ENCODE measurements at places on chromosomes 1 and 21.

DNA sequence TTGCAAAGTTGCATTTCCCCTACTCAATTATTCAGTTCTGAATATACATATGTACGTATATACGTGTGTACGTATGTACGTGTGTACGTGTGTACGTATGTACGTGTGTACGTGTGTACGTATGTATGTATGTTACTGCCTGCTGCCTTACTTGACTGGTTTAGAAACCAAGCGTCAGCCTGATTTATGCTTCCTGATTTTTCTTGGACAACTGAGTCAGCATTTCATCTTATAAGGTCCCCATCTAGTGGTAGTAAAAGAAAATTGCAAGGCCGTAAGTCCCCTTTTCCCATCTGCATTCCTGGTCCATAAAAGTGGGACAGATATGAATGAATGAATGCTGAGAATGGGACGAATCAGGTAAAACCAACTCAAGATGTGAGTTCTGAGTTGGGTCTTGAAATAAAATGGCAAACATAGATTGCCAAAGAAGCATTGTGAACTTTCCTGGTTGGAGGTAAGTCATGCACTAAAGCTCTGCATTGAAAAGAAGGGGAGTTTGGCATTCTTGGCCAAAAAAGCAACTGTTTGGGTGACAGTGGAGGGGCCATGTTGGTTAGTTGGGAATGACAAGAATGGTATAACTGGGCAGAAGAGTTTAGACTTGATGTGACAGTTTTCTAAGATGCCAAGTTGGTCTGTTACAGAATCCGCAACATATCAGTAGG, 76.4 kb upstream of the DNAH14 start:
- DNase-seq = peak; percentile 24

DNA sequence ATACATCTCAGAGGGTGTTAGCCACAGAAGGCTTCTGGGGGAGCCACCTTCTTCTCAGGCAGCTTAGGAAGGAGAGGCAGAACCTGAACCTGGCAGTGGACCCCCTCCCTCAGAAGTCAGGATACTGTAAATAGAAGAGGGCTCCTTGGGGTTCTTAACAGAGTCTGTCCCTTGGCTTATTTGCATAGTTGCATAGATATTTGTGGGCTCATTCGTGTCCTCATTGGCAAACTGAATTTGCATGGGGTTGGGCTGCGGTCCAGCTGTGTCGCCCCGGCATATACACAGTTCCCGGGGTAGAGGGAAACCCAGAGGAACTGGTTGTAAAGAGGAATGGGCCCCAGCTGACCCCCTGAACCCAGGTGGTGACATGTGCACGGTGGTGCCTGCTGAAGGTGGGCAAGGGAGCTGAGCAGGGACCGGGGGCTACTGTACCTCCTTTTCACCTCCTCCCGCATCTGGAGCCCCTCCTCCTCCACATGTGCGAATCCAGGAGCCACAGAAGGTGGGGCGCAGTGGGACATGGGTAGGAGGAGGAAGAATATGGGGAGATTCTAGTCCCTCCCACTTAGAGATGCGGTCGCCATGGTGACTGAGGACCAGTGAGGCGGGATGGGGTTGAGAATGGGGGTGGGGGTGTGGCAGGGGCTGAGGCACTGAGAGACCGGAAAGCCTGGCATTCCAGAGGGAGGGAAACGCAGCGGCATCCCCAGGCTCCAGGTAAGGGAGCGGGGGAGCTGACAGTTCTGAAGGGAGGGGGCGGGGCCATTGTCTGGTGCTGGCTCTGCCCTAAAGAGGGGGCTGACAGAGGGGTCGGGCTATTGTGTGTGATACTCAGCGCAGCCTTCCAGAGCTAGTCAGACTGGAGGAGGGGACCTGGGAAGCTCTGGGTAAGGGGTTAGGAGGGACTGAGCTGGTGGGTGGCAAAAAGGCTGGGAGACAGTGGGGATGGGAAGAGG, 3.7 kb upstream of the SEMA4A start:
- DNase-seq = no peak

DNA sequence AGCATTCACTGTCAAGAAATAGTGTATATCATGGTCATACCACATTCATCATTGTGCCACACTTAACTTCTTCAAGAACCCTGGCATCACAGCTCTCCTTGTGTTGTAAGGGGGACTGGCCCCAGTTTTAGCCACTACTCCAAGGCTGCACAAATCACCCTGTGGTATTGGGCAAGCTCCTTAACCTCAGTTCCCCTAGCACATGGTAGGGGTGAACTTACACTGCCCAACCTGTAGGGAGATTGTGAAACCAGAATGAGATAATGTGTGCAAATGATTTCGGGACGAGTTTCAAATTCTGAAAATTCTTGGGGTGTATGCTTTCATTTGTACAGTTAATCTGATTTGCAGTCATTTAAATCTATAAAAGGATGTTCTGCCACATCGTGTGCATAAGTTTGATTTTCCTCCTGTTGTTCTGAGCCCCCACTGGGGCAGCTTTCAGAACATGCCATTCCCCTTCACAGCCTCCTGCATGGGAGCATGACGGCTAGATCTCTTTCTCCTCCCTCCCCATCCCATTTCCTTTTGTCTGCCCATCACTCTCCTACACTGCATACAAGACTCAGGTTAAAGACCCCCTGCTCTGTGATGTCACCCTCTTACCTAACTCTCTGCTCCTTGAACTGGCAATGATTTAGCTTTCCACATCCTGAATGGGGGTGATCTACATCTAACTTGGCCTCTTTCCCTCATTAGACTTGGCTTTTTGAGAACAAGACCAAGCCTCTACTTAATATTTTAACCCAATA, 290.3 kb downstream of the CHRM3 start:
- no peak for DNase-seq

GRCh38 chr21:17610911-17611310, 1.8 kb downstream of the BTG3 start:
- DNase-seq = no peak

GRCh38 chr1:184933944-184934343, 40.4 kb downstream of the NIBAN1 start:
- no peak for DNase-seq

DNA sequence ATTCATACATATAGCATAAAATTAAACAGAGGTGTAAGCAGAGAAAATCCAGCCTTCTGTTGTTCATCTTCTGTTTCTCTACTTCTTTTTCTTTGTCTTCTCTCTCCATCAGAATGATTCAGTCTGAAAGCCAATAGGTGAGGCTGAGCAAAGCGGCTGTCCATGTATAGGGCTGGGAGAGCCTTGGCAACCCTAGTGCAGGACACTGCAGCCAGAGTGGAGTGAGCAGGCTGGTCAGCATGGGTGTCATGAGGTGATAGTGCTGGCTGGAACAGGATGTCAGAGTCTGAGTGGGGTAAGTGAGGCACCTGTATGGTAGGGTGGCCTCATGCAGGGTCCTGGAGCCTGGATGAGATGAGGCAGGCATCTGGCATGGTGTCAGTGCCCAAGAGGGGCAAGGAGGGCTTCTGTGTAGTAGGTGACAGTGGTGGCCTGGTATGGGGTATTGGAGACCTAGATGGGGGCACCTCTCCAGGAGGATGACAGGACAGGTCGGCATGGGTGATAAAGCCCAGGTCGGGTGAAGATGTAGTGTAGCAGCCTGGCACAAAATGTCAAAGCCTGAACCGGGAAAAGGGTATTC, 45.5 kb upstream of the GTF2B start:
- DNase-seq = no peak

Measured in NCI-H2171 (cell line).